NCI-H460 (cell line): ENCODE measurements at places on chromosomes 1 and 21.
A peak's percentile ranks its signal among the peaks of the same experiment; 100 is the strongest.

GRCh38 chr1:206788487-206789050, 16.3 kb upstream of the IL10 start:
- no peak for DNase-seq

- no peak for DNase-seq
These were observed 20.0 kb upstream of the KLHDC8A start for GRCh38 chr1:205376739-205377138.

DNA sequence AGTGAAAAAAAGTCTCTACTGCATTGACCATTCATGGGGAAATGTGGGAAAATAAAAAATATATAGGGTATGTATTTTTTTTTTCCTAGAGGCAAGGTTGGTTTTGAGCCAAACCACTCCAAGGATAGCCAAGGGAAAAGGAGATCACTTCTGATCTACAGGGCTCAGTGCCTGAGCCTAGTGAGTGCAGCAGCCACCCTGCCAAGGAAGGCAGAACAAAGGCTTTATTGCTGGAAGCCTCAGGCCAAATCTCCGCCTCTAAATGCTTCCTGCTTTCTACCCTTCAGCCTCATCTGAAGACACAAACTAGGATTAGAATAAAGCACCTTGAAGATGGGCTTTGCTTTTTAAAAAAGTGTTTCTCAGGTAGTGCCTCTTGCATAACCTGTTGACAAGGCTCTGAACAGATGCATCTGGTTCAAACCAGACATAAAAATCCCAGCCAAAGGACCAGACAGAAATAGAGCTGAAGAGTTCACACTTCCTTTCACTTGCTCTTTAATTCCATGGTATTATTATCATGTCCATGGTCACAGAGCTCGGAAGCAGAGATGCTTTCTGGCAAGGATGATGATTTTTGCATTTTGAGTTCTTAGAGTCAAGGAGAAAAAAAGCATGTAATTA, 10.5 kb downstream of the C1orf115 start:
- DNase-seq, result no peak

- peak; percentile 79 for DNase-seq
These were observed 12.5 kb upstream of the ATF3 start for GRCh38 chr1:212595787-212596714.

GRCh38 chr1:222420633-222421032, 127.3 kb downstream of the HHIPL2 start:
- DNase-seq, result no peak

GRCh38 chr1:205449750-205450443, 5.9 kb downstream of the BLACAT1 start:
- DNase-seq, result no peak

GRCh38 chr1:245245021-245245667, 90.4 kb downstream of the KIF26B start:
- no peak for DNase-seq

DNA sequence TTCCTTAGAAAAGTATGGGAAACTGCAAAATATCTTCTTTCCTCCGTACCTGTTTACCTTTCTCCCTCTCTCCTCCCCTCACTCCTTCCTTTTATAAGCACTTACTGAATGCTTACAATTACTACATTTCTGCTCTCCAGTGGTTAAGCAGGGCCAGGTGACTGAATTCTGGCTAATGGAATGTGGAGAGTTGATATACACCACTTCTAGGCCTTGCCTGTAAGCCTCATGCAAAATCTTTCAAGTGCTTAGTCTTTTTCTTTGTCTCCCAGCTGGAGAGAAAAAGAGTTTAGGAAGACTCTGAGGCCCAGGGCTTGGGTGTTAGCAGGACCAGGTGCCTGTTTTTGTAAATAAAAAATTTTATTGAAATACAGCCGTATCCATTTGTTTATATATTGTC, 77.7 kb upstream of the CACNA1E start:
- no peak for DNase-seq

DNA sequence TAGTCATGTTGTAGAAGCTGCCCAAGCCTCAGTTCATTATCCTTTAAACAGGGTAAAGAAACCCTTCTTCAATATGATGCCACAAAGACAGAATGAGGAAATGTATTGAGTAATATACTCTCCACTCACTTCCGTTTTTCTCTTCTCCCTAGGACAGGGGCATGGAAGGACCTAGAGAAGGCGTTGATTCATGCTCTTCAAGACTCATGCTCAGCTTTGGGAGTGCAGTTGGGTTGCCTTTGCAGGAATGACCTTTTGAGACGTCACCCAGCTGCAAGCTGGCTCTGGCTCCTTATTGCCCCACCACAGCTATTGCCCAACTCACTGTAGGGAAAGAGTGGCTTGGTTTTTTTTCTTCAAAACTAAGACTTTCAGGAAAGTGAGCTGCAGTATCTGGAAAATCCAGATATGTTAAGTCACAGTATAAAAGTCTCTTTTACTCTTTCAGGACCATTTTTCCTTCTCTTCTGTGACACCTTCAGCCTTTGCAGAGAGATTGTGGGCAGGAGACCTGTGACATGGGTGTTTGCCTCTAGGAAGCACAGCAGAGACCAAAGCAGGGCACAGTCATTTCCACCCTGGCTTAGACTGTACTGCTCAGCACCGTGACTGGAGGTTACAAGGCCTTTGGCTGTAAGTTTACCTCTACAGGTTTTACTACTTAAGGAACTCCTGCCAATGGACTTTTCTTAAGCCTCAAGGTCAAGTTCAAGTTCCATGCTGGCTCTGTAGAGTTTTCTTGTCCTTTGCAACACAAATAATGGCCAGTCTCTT, 39.5 kb downstream of the XCL2 start:
- no peak for DNase-seq

- no peak for DNase-seq
These were observed 38.6 kb upstream of the RALGPS2 start for GRCh38 chr1:178686407-178686806.

- no peak for DNase-seq
These were observed 34.5 kb upstream of the ATP2B4 start for GRCh38 chr1:203592156-203592555.

GRCh38 chr1:205073511-205073910, 10.7 kb downstream of the TMEM81 start:
- DNase-seq, result no peak
